ENCODE measurements at places on chromosomes 5 and 9. TPM values are rescaled to one million over a fixed set of nuclear protein-coding genes. Genes with fewer than 3 reads are reported as not detected.
A peak's percentile ranks its signal among the peaks of the same experiment; 100 is the strongest.

- no peak for DNase-seq
Observed at GRCh38 chr5:32852535-32852934, 141.4 kb downstream of the NPR3 start.

DNA sequence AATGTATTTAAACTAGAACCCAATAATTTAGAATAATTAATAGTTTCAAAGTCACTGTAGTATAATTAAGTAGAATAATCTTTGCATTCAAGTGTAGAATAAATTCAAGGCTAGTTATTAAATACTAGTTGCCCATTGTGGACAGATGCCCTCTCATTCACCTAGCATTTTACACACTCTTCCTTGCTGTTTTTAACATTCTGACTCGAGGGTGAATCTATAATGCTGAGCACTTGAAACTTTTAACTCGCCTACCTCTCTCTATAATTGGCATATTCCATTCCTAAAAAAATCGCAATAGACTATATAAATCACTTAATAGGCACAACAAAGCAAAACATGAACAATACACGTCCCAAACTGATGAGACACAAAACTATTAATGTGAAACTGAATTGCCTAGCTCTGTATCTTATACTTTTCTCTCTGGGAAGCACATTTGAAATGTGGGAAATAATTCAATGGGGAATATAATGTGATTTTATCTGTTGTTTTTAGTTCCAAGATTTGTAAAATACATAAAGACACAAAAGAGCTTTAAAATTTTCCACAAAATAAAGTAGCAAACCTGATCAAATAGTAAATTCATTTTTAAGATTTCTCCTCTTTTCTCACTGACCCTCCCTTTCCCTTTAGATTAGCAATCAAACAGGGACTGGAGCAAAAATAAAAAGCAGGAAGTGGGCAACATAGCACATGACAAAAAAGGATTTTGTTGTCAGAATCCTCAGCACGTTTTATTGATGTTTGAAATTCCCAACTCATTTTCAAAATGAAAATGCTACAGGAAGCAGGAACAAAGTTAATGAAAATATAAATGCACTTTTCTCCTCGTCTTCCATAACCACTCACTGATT lies 295.6 kb downstream of the PDE4D start:
- DNase-seq = no peak

- DNase-seq = no peak
Observed at GRCh38 chr5:150492621-150493020, 15.3 kb upstream of the NDST1 start.

DNA sequence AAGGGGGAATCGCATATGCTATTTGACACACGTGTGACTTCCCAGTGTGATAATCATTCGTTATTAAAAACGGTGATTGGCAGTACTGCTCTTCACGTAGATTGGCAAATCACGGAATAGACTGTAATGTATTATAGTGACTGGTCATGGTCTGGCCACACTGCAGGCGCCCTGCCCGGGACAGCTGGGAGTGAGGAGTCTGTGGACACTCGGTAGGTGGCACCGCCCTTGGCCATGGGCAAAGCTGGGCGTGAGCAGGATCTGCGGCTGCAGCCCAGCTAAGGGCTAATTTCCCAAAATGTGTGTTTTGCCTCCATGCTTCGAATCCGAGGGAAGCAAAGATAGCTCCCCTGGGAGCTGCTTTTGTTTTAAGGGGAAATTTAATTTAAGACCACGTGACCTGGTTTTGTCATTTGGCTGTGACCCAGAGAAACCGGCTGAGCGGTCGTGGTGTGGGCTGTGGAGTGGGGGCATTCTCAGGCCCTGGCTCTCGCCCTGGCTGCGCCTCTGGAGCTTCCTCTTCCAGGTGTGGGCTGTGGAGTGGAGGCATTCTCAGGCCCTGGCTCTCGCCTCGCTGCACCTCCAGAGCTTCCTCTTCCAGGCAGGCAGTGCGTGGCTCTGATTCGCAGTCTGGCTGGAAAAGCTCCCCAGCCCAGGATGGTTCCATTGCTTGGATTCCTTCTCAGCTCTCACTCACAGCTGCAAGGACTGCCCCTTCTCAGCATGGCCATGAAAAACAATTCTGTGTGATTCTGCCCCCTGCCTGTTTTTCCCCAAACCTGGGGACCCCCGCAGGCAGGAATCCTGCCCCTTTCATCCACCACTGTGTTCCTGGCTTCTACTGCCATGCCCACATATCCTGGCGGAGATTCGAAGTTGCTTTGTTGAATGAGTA lies 131.1 kb downstream of the OLFM1 start:
- DNase-seq = peak; percentile 20

DNA sequence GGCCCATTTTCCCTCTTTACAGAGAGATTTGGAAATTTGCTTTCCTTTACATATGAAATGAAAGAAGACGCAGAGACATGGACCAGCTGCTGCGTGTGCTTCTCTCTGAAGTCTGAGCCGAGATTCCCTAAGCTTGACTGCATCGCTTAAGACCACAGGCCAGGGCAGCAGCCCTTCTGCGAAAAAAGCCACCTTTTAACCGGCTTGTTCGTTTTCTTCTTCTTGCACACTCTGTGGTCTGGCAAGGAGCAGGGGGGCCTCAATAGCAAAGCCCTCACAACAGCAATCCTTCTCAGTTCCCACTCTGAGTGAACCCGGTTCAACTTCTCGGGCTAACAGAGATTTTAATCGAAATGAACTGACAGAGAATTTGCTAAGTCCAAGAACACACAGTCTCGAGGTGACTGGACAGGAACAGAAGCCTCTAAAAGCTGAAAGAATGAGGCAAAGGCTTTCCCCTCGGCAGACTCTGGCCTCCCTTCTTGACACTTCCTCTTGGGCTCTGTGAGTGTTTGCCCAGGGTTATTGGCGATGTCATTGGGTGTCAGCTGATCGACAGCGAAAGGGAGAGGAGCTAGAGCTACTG lies 512.9 kb upstream of the KLF4 start:
- peak; percentile 89 for DNase-seq

DNA sequence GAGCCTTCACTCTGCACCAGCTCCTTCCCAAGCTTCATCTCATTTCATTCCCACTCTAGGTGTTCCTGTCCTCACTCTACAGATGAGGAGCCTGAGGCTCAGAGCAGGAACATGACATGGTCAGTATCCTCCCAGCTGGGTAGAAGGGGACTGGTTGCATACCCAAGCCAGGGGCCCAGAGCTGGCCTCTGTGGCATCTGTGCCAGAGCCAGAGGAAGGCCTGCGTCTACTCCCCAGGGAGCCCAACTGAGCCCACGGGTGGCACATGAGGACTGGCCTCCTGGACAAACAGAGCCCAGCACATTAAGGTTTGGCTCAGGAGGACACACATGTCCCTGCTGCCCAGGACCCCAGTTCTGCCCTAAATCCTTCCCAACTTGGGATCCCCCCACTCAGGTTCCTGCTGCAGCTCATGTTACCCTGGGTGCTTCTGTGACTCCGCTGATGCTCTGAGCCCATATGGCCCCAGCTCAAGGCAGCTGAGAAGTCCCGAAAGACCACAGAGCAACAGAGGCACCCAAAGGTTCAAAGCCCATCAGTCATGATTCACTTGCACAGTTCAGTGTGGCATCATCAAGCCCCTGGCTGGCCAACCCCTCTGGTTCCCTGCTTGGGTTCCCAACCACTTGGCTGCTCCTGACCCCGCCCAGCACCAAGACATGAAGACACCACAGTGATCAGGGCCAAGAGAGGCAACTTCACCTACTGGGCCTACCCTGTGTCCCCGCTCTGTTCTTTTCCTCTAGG lies 8.5 kb upstream of the NEURL1B start:
- no peak for DNase-seq

- no peak for DNase-seq
Observed at GRCh38 chr9:14096258-14096922, 217.6 kb downstream of the NFIB start.

DNA sequence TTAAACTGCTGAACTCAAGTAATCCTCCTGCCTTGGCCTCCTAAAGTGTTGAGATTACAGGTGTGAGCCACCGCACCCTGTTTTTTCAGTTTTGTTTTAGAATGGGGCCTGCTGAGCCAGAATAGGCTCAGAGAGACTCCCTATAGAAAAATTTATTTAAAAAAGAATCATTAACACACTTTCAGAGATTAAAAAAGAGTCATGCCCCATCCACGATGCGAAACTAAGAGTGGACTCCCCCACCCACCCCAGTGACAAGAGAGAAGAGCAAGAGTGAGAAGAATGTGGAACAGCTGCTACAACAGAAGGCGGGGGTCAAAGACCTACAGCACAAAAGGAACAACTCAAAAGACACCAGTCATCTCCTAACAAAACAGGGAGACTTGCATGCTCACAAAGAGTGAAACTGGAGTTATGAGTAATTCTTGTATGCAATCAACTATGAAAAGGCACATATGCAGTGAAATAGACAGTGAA lies 47.2 kb downstream of the GLDC start:
- DNase-seq = no peak

DNA sequence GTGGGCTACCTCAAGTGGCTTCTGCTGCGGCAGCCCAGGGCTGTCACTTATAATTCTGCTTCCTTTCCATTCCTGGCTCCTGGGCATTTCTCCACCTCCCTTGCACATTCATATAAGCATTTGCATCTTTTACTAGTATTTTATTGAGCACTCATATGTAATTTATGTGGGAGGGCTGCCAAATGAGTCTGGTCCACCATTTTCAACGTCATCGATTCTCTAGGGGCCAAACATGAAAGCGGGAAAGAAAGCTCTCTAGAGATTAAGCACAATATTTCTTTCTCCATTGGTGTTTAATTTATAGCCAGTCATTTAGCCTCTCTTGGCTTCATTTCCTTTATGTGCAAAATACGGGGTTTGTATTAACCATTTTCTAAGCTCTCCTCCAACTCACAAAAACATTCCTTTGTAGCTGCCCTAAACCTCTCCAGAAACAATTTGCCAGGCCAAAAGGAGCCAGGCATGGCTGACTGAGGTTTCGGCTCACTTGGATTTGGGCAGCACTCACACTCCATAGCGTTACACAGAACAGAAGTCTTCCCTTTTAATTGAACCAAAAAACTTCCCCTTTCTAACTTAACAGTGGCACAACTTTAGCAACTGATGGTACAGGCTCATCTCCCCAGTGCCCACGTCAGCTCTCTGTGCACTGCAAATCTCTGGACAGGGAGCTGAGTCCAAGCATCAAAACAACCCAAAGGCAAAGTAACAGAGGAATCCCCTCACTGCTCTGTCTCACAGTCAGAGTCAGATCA lies 183.5 kb downstream of the ROR2 start:
- DNase-seq = no peak

GRCh38 chr5:158786390-158786789 lies 313.3 kb downstream of the EBF1 start:
- no peak for DNase-seq

GRCh38 chr5:154751854-154752253 lies 3.3 kb upstream of the LARP1 start:
- DNase-seq = no peak

DNA sequence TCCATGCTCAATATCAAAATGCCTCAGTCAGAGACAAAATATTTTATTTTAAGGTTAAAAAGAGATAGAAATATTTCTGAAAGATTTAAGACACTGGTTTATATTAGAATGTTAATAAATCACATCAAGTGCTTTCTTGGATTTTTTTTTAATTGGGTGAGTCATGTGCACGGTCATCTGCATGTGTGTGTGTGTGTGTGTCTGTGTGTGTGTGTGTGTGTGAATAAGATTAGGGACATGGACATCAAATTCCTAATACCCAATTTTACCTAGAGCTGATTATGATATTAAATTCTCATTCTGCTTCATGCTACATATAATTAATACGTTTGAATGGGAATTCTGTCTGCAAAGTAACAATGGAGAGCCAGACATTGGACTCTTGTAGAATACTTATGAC lies 122.9 kb downstream of the BASP1 start:
- no peak for DNase-seq

- peak; percentile 64 for DNase-seq
Observed at GRCh38 chr9:133991964-133992779, at the start of gene VAV2. Gene VAV2, minus strand, starts transcription at chr9:133992324. Its CDS starts 46 bp downstream, at chr9:133992278.

DNA sequence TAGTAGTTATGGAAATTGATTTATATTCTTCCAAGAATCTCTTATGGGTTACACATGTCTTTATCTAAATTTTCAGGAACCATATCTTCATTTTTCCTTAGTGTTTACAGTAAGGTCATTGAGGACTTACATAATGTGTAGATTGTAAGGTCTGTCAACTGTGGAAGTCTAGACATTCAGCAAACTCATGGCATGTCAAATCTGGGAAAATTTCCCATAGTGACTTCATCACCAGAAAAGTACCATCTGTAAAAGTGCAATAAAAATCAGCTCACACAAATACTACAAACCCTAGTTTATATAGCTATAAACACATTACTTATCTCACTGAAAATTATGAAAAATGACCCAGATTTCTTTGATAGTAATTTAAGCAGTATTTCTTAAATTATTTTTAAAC lies 419.4 kb downstream of the MTRR start:
- DNase-seq = no peak

DNA sequence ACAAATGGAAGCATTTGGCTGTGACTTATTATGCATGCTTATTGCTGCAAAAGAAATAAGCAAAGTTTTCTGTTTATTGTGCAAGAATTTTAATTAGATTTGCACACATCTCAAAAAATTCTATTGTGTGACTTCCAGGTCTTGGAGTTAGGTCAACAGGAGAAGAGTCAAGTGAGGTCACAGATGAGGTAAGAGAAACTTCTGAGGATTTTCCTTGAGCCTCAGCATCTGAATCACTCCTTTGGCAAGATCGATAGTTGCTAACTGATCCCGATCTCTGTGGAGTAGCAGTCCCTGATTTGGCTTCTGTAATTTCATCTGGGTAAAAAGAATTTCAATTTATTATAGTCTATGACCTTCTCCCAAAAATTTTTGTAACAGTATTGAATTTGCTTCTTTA lies 6.9 kb upstream of the TTC33 start:
- no peak for DNase-seq

GRCh38 chr9:99722877-99723276 lies 98.8 kb upstream of the NR4A3 start:
- no peak for DNase-seq

FOXB2 gene
- not detected for total RNA-seq

DNA sequence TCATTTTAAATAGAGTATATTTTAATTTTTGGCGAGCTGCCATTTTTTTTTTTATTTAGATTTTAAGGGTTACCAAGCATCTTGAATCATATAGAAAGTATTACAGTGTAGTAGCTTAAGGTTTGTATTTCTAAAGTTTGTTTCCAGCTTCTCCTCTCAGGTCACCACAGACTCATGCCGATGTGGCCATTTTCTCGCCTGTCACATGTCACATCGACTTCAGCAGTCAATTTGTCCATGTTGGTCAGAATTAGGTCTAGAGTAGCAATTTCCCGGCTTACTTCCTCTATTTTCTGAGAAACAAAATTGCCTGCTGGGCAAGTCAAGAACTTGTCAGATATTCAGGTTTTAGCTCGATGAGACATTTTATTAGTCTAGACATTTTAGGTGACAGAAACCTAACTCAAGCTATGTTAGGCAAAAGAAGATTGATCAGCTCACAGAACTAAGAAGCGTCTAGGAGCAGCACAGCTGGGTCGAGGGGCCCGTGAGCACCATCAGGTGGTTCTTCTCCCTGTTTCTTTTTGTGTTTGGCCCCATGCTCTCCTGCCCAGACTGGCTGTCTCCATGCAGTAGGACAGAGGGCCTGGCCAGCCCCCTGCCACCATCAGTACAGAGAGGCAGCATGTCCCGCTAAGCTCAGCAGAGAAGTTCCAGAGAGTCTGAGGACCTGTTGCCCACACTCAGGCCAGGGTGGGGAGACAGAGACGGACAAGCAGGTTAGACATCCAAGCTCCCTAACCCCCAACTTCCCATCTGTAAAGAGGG lies 48.4 kb upstream of the AFAP1L1 start:
- no peak for DNase-seq

NCS1 gene
- total RNA-seq = 19.6 TPM

- no peak for DNase-seq
Observed at GRCh38 chr9:135388530-135388929, 91.1 kb upstream of the PPP1R26 start.
